ENCODE measurements at places on chromosomes 16 and 17.

GRCh38 chr16:52578007-52578828, 31.3 kb upstream of the TOX3 start:
- DNase-seq, result no peak

DNA sequence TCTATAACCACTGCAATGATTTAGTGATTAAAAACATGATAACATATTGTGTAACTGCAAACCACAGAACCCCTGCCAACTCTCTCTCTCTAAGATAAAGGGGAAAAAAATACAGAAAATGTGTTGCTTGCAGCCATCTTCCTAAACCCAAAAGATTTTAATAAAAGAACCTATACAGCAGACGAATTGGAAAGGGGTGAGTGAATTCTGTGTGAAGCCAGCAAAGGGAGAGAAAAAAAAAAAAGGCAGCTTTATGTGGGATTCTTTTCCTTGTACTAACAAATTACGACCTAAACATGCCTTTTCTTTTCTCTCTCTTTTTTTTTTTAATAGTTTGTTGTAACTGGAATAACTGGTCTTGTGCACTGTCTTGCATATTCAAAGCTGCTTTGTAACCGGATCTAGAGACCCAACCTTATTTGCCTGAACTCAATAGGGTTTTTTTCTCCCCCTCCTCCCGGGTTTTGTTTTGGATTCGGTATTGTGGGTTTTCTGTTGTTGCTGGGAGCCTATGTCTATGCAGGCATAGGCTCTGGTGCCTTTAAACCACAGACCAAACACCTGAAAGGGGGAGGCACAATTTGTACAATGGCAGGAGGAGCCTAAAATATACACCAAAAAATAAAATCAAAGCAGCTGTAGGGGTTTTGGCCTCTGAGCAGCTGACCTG, 7.0 kb upstream of the ZFHX3 start:
- no peak for DNase-seq

DNA sequence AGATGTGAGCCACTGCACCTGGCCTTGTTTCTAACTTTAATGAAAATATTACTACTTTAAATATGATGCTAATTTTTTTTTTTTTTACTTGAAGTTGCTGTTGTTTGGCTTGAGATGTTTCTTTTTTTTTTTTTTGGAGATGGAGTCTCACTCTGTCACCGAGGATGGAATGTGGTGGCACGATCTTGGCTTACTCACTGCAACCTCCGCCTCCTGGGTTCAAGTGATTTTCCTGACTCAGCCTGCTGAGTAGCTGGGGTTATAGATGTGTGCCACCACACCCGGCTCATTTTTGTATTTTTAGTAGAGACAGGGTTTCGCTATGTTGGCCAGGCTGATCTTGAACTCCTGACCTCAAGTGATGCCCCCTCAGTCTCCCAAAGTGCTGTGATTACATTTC, 23.6 kb downstream of the IGSF6 start:
- DNase-seq, result no peak

DNA sequence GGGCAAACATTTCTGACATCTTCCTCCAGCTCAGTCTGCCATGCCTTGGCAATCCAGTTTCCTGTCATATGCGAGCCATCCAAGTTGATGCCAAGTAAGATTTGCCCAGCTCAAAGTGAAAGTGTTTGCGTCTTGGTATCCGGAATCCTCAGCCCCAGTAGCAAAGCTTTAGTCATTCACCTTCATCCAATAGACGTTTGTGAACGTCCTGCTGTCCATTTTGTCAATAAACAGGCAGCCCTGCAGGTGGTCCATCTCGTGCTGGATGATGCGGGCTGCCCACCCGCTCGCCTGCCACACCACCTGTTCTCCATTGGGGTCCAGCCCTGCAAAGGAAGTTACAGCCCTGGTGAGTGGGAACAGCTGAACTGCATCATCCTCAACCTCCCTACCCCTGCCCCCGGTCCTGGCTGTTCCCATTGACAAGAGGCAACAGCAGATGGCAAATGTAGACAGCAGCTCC, 1.5 kb downstream of the PDF start:
- no peak for DNase-seq

- no peak for DNase-seq
Observed at GRCh38 chr16:75092777-75093176, 23.8 kb downstream of the LDHD start.

DNA sequence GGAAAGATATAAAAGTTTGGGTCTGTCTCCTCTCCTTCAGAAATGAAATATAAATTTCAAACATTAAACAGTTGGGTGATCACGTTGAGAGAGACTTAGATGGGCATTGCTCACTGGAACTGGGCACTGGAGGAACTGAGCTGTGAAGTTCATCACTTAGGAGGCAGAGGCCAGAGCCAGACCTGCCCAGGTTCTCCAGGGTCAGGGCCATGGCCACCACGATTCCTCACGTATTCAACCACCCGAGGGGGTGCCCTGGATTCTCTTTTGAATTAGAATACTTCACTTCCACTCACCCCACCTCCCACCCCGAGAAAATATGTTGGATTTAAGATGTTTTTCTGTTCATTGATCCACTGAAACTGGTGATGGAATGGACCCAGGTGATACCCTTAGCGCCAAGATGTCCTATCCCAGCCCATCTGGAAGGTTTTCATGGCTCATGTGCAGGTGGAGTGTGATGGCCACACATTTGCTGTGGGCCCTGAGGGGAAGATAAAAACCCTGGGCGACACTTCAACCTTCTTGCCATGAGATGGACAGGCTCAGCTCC, 6.1 kb downstream of the PRR29 start:
- no peak for DNase-seq

GRCh38 chr17:49998836-49999511, 4.0 kb upstream of the DLX3 start:
- no peak for DNase-seq

GRCh38 chr17:70298929-70299531, 129.7 kb downstream of the KCNJ2 start:
- DNase-seq, result no peak

- DNase-seq, result no peak
Observed at GRCh38 chr17:81422776-81423697, 27.8 kb downstream of the BAHCC1 start.

DNA sequence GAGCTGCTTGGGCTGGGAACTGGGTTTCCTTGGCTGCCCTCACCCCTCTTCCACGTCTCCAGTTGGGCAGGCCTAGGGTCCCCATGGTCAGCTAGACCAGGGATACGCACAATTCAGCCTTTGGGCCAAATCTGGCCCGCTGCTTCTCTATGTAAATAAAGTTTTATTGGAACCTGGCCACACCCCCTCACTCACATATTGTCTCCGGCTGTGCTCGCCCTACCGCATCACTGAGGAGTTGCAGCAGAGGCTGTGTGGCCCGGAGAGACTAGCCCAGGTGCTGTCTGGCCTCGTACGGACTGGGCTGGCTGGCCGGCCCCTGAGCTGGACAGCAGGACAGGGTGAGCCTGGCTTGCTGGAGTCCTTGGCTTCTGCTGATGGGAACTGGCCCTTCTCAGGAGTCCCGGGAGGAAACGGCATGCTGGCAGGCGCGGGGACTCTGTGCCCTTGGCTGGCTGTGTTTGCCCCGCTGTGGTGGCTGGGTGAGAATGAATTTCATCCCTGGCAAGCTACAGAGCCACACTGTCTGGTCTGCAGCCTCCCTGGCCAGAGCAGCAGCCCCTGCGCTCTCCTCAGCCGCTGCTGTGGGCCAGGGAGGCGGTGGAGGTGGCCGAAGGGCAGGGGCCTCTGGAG, 82.0 kb downstream of the ENGASE start:
- DNase-seq, result no peak

DNA sequence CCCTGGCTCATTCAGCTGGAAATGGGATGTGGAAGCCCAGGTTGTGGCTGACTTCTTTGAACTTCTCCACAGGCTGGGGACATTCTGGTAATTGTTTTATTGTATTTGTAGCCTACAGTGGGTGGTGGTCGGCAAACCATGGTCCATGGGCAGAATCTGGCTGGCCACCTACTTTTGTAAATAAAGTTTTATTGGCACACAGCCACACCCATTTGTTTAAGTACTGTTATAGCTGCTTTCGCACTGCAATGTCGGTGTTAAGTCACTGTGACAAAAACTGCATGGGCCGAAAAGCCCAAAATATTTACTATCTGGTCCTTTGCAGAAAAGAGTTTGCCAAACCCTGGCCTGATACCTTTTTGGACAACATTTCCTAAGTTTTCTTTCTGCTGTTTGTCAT, 86.2 kb downstream of the NTN1 start:
- DNase-seq, result no peak

GRCh38 chr17:12599186-12599920, 66.3 kb upstream of the MYOCD start:
- no peak for DNase-seq

DNA sequence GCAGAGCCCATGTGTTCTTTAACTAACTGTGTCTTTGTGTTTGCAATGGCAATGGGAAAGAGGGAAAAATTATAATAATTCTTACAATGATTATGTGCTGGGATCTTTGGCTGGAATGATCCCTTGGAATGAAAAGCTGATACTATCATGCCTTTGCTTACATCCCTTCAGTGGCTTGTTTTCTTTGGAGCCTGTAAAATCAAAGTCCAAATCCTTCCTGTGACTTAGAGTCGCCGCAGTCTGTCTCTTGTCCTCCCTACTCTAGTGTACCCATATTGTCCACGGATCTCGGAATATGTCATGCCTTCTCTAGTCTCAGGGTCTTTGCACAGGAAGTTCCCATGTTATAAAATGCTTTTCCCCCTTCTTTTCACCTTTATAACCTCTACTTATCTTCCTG, 111.7 kb upstream of the MAF start:
- no peak for DNase-seq

DNA sequence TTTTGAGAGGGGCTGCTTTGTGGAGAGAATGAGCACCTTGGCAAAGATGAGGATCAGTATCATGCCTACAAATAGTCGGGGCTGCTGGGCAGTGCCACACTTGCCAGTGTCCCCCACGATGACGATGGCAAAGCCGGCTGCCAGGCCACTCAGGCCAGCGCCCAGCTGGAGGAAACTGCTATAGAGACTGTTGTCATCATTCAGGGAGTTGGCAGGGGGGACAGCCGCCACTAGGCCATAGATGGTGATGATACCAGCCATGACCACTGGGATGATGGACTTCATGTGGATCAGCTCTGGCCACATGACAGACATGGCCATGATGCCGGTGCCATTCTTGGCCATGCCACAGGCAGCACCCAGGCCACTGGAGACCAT, 23.8 kb downstream of the MINK1 start:
- DNase-seq, result no peak

GRCh38 chr17:63041722-63042121, 75.7 kb downstream of the TANC2 start:
- DNase-seq, result no peak
